Urothelium cell line (cell line): ENCODE measurements at places on chromosomes 13 and 19.
A peak's percentile ranks its signal among the peaks of the same experiment; 100 is the strongest.

GRCh38 chr13:102128216-102128810 lies 273.5 kb downstream of the FGF14 start:
- DNase-seq: no peak

DNA sequence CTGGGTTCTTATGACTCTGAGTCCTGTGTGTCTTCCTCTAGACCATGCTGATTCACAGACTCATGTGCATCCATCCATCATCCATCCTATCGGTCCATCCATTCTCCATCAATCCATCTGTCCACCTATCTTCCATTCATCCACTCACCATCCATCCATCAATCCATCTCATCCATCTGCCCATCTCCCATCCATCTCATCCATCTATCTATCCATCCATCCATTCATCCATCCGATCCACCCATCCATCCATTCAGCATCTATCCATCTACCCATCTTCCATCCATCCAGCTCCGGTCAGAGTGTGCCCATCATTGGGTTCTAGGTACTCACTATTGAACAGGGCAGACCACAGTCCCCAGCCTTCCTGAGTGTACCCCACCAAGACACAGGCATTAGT lies 75.6 kb downstream of the SLC7A1 start:
- no peak for DNase-seq

- peak; percentile 24 for DNase-seq
These were observed 686.3 kb downstream of the FGF9 start for GRCh38 chr13:22357132-22357531.

DNA sequence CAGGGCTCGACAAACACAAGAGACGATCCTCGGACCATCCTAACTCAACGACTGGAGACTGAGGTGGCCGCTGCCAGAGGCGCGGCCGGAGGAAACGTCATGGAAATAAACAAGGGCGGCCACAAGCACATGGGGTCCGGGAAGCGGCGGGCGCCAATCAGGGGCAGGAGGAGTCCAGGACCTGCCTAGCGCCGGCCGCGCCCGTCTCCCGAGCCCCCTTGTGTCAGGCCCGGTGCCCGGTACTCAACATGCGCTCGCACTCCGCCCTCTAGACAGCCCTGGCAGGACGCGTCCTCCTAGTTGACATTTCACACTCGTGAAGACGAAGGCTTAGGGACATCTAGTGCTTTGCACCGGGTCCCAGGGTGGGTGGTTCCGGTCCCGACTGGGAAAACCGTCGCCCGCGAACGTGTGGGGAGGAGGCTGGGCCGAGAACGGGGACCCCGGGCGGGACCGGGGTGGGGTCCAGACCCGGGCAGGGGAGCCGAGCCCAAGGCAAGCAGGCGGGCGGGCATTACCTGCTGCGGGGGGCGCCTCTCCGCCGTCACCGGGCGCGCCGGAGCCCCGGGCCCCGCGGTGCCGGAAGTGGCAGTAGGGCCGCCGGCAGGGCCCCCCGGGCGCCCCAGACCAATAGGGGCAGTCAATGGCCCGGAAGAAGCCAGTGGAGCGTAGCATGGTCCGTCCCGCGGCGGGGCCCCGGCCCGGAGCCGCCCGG lies 442 bp downstream of the REXO1 start:
- DNase-seq: no peak

DNA sequence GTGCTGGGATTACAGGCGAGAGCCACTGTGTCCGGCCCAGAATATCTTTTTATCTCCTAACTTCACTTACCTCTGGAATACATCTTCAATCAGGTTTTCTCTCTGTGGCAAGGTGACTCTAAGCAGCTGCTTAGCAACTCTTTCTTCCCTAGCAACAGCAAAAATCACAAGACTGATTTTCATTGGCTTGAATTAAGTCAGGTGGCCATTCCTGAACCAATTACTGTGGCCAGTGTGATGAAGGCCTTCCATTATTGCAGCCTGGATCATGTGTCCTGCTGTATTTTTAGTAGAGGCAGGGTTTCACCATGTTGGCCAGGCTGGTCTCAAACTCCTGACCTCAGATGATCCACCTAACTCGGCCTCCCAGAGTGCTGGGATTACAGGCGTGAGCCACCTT lies 9.0 kb upstream of the LTBP4 start:
- peak; percentile 38 for DNase-seq

- no peak for DNase-seq
These were observed 15.8 kb downstream of the PRODH2 start for GRCh38 chr19:35796645-35797542.

- DNase-seq: no peak
These were observed 58.8 kb downstream of the TNFRSF19 start for GRCh38 chr13:23628765-23629565.

DNA sequence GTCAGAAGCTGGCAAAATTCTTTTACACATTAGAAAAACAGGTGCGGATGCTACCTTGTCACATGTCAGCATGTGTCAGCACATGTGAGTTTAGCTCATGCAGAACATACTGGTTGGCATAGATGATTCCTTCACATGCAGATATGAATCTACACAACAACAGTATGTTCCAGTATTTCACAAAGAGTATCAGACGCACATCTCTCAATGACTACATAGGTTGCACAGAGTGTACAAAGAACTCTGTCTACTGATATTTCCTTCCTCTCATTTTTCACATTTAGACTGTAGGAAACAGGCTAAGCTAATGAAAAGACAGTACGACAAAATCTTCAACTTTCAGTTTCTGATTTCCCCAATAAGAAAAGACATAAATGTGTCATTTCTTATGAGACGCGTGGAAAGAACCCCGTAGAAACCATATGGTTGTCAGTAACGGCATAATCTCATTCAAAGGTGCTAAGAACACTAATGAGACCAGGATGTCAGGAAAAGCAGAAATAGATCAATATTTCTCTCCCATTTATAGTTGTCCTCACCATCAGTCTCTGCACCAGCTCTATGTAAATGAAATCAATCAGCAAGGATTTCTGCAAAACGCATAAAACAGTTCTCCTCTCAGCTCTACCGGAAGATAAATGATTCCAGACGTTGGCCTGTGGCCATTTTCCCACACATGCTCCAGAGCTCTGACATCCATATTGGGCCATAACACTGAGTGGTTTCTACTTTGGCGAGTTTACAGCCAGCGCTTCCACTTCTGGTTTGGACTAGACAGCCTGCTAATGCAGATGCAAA lies 81.2 kb downstream of the STARD13 start:
- no peak for DNase-seq

GRCh38 chr13:102968572-102969228 lies 97.5 kb downstream of the SLC10A2 start:
- no peak for DNase-seq

DNA sequence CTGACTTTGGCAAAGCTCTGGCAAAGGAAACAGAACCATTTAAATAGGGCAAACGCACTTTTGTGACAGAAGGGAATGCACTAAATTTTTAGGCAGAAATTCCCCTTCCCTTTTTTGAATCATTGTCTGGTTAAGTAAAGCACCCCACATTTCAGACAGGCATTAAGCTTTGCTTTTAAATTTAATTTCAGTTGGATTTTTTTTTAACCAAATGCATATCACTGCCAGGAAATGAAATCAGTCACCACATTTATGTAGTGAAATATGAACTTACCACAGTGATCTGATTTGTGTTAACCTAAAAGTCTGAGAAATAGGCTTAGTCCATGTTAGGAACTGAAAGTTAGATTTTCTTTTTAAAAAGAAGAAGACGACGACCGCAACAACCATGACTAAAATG lies 10.8 kb downstream of the GPR183 start:
- no peak for DNase-seq

- no peak for DNase-seq
These were observed 71.1 kb downstream of the PIBF1 start for GRCh38 chr13:72853000-72853399.

GRCh38 chr13:49502954-49503353 lies 7.2 kb downstream of the PHF11 start:
- no peak for DNase-seq

DNA sequence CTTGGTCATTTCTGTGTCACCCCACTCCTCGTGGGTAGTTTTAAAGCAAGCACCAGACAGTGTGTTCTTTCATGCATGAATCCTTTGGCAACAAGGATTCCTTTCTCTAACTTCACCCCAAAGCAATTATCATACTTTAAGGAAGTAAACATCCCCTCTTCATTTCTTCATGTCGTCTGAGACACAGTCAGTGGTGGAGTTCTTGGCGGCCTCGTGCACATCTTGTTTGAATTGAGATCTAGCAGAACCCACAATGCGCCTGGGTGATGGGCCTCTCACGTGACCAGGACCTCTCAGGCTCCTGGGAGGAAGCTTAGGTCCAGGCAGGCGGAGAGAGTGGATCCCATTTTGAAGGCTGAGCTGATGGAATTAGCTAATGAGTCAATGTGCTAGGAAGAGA lies 2.6 kb downstream of the ACSBG2 start:
- no peak for DNase-seq

DNA sequence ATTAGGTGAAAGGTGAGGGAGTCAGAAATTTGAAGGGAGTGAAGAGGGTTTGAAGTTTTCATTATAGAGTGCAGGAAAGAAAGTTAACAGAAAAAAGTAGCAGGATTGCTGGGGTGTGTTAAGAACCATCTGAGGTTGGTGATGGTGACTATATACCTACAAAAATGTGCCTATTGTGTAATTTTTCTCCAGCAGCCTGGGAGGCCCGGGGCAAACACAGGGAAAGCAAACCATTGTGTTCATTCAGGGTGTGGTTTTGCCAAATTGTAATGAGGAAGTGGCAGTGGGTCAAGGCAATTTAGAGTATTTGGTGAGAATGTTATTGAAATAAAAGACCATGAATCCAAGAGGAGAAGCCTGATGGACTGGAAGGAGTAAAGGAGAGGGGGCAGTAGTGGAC lies 8.2 kb upstream of the SUCLA2 start:
- DNase-seq: peak; percentile 21

GRCh38 chr13:38590796-38591507 lies 95.9 kb upstream of the FREM2 start:
- DNase-seq: no peak

- no peak for DNase-seq
These were observed 907.4 kb downstream of the UQCRFS1 start for GRCh38 chr19:28305513-28305912.

DNA sequence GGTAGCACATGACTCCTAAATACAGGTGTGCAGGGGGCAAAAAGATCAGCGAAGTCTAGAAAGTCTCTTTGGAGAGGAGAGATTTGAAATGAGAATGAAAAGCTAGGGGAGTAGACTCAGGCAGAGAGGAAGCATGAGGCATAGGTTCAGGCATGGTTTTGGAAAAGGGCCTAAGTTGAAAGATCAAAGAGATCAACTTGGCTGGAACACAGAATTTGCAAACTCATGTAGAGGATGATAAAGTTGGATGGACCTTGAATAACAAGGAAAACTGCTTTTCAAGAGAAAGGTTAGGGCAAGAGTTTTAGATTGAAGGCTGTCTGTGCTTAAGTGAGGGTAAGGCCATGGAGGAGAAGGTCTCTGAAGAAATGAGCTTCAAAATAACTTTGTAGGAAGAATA lies 47.4 kb upstream of the UBAC2 start:
- DNase-seq: no peak

- no peak for DNase-seq
These were observed 661 bp downstream of the KCNJ14 start for GRCh38 chr19:48455908-48456562.

GRCh38 chr13:21020176-21020575 lies 41.2 kb downstream of the LATS2 start:
- no peak for DNase-seq

DNA sequence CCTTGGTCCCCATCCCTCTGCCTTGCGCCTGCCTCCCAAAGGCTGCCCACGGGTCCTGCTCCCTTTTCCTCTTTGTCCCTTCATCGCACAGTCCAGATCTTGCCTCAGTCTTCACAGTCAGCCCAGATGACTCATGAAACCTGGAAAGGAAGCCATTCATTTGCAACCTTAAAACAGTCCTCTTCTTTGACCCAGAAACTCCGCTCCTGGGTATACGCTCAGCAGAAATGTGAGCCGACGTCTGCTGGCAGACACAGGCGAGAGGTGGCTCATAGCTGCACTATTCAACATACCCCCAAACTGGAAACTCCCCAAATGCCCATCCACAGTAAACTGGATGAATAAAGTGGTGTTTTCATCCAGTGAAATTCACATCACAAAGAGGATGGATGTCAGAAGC lies 13.6 kb upstream of the PEPD start:
- DNase-seq: peak; percentile 38

DNA sequence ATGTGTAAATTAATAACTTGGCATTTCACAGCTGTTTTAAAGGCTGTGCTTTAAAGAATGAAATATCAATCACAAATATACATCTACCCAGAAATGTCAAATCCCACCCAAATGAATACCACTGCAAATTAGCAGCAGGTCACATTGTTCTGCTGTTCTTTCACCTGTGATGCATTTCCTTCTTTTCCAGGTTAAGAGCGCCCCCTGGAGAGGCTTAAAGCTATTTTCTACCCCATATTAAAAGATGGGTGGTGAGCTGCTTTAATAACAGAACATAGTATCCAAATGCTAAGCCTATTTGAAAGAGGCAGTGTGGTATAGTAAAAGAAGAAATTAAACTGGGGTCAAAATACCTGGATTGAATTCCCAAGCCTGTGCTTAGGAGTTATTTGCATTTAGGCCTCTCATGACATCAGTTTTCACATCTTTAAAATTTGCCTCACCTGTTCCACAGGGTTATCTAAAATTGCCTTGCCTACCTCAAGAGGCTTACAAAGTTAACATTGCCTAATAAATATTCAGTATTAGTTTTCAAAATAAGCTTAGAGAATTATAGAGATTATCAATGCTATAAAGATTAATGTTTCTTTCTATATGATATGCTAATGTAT lies 396.9 kb upstream of the SLITRK5 start:
- DNase-seq: peak; percentile 3
